Right atrium auricular region (tissue), 2 donors: ENCODE measurements at places on chromosomes 1 and 21.

DNA sequence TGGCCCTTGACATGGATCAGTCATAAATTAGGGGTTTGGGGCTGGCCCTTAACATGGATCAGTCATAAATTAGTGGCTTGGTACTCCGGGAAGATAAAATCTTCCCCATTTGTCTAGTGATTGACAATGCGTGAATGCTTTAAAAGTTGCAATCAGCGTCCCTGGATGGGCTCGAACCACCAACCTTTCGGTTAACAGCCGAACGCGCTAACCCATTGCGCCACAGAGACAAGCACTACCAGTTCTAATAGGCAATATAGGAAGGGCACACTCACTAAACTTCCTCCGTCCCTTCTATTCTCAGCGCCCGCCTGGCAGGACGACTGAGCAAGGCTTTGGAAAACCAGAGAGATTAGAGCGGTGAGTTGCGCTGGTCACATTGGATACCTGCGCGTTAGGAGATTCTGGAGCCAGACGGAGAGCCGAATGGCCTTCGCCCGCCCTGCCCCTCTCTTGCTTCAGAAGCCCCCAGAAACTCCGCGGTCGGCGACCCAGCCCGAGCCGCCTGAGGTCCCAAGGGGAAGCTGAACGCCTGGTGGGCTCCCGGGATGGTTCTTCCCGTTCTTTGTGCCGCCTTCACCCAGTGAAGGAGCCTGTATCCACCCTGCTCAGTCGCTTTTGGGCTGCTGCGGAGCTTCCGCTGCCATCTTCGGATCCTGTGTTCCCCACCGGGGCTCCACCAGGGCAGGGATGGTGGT is 235.9 kb downstream of the FAM72C start:
- H3K27ac ChIP-seq: no peak overlapping the region
- H3K4me1 ChIP-seq: no peaks in the 10 kb centered on the region
- no peaks in the 10 kb centered on the region for H3K36me3 ChIP-seq
- H3K4me3 ChIP-seq: no peak overlapping the region
- DNase-seq: no peak

DNA sequence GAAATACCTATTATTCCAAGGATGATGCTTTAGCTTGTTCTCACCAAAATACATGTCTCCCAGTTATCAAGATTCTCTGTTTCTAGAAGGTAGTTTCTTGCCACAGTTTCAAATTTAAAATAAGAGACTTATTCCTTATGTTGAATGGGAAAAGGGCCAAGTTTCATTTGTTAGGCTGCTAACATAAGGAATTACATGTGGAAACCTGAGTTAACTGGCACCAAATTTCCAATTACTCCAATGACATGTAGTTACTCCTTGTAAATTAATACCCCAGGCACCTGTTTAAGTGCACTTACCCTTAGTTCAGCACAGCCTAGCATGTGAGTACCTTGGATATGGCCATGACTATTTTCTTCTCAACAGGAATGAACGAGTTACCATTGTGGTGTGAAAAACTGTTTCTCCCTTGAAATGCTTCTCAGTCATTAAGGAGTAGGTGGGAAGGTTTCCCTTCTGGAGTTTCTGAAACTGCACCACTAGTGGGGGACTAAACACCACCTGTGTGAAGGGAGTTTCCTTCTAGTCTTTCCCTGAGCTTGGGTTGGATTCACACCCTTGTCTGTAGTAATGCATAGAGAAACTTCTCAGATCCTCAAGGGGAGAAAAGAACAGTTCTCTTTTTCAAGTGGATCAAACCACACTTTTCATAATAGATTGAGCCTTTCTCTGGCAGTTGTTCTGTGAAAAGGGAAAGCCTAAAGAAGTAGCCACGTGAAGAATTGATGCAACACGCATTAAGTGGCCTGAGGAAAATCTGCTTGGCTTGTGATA is 32.3 kb upstream of the LRRC8C start:
- H3K27me3 ChIP-seq: no peaks in the 10 kb centered on the region
- H3K36me3 ChIP-seq: no peaks in the 10 kb centered on the region

DNA sequence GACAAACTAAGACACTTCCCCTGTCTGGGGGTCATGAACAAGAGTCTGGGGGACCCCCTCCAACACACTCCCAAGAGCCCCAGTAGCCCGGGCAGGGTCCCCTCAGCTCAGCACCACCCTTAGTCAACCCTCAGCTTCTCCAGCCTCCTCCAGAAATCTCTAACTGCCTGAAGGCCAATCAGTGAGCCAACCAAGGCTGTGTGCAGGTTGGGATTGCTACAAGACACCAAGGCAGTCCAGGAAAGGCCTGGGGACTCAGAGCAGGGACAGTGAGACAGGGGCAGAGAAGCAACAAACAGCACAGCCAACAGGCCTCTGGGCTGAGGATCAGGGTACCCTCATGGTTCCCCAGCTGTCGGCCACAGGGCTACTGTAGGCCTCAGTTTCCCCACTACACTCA is 13.3 kb downstream of the SMIM12 start:
- H3K4me3 ChIP-seq: no peak overlapping the region
- H3K27ac ChIP-seq: peak overlapping the region; percentile 2
- H3K36me3 ChIP-seq: no peaks in the 10 kb centered on the region
- H3K4me1 ChIP-seq: no peaks in the 10 kb centered on the region
- no peaks in the 10 kb centered on the region for H3K27me3 ChIP-seq

- no peak overlapping the region for H3K4me3 ChIP-seq
- H3K27me3 ChIP-seq: no peaks in the 10 kb centered on the region
- H3K36me3 ChIP-seq: no peaks in the 10 kb centered on the region
These were observed 168.6 kb downstream of the TRIM33 start for GRCh38 chr1:114342376-114342775.

GRCh38 chr1:44705470-44705869 is 25.5 kb downstream of the RNU5D-1 start:
- no peak overlapping the region for H3K4me3 ChIP-seq
- H3K4me1 ChIP-seq: no peaks in the 10 kb centered on the region
- no peak overlapping the region for H3K27ac ChIP-seq
- H3K36me3 ChIP-seq: no peaks in the 10 kb centered on the region
- no peaks in the 10 kb centered on the region for H3K27me3 ChIP-seq

DNA sequence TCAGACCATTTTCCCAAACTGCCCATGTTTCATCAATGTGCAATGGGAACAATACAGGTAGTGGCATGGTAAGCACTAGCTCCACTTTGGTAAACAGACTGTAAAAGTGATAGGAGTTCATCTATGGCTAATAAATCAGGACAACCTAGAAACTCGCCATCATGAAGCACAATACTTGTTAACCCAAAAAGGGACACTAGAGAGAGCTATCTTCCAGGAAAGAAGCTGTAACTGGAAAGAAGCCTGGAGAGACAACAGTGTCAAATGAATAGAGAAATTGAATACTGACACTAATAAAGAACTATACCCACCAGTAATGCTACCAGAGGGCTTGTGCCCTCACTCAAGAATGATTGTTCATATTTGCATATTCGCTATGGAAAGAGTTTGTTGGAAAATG is 164.7 kb upstream of the RGS18 start:
- no peaks in the 10 kb centered on the region for H3K27me3 ChIP-seq
- no peak for DNase-seq
- no peak overlapping the region for H3K27ac ChIP-seq
- no peaks in the 10 kb centered on the region for H3K4me1 ChIP-seq
- H3K36me3 ChIP-seq: no peaks in the 10 kb centered on the region

DNA sequence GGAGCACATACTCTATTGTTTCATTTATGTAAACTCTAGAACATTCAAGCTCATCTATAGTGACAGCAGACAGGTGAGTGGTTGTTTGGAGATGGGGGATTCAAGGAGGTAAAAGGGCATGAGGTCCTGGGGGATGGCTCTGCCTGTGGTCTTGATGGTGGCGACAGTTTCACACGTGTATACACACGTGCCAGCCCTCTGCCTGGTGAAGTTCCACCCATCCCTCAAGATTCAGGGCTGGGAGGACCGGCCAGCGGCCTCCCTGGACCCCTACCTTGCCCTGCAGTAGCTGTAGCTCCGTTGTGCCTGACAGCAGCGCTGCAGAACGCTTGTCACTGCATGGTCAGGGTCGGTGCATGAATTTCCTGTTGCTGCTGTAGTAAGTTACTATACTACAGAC is 38.9 kb upstream of the UTS2 start:
- no peak overlapping the region for H3K27ac ChIP-seq
- no peaks in the 10 kb centered on the region for H3K27me3 ChIP-seq
- H3K4me1 ChIP-seq: no peaks in the 10 kb centered on the region
- H3K36me3 ChIP-seq: no peaks in the 10 kb centered on the region
- no peak for DNase-seq
- no peak overlapping the region for H3K4me3 ChIP-seq

DNA sequence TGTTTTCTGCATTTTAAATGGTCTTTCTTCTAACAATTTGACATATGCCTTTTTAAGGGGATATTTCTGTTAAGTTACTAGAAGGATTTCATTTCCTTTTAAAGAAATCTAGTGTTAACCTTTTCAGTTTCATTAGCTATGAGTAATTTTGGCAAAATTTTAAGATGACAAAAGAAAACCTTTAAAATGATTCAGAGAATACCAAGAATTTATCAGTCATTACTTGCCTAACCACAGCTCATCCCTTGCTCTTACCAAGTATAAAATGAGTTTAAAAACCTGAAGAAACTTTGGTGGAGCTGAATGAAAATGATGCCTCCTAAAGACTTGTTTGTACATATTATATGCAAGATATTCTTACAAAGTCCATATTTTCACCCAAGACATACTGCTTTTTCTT is 101.7 kb downstream of the NEK7 start:
- H3K4me3 ChIP-seq: no peak overlapping the region
- H3K27me3 ChIP-seq: no peaks in the 10 kb centered on the region

GRCh38 chr1:215992620-215993019 is 425.5 kb downstream of the KCTD3 start:
- no peaks in the 10 kb centered on the region for H3K27me3 ChIP-seq
- H3K36me3 ChIP-seq: no peaks in the 10 kb centered on the region
- H3K27ac ChIP-seq: no peak overlapping the region
- DNase-seq: no peak

- H3K4me3 ChIP-seq: no peak overlapping the region
- no peak overlapping the region for H3K27ac ChIP-seq
- H3K27me3 ChIP-seq: no peaks in the 10 kb centered on the region
- no peak for DNase-seq
- peaks cover 17% of the 10 kb centered on the region for H3K36me3 ChIP-seq
These were observed 83.4 kb downstream of the LYST start for GRCh38 chr1:235783148-235783776.

DNA sequence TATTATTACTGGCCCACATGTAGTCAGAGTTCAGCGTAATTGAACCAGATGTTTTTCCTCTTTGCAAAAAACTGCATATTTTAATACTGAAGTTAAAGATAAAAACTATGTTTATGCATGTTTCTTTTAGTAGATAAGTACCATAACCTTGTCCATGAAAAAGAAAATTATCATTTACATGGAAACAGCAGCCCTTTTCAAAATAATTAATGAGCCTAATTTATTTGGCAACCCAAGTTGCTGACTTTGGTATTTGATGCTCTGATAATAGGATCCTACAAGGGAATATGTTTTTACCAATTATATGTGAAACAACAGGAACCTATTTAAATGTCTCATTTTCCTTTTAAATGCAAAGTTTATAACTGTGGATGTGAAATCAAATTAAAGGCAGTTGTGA is 281.3 kb upstream of the C1orf105 start:
- no peak for DNase-seq
- H3K4me1 ChIP-seq: no peaks in the 10 kb centered on the region
- H3K4me3 ChIP-seq: no peak overlapping the region
- H3K27ac ChIP-seq: peak overlapping the region; percentile 2
- H3K27me3 ChIP-seq: no peaks in the 10 kb centered on the region

DNA sequence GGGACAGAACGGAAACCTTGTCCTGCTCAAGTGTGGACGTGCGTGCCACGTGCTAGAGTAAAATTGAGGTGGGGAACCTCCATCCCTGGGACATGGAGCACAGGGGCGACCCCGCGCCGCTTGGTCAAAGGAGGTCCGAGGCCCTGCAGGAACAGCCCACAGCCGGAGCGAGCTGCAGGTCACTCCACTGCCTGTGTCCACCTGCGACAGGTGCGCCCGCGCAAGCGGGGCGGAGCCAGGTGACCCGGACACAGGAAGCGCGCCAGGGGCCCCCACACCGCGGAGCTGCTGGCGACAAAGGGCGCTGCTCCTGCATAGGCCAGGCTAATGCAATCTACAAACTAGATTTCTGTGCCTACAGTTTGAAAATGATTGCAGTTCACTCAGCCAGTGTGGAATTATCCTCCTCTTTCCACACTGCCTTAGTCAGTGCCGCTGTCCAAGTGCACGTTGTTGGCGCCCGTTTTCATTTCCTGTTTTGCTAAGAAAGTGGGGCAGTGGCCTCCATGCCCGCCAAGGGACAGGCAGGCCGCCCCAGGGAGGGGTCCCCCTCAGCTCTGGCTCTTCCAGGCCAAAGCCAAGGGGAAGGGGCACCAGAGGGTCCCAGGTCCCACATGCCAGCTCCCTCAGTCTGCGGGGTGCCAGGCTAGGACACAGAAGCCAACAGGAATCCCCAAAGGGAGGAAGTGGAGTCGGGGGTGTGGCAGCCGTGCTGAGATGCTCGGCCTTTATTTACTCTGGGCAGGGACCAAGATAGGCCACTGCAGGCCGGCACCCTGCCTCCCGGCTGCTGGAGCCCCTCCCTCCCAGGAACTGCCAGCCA is 4.3 kb upstream of the NADK start:
- peak; percentile 88 for DNase-seq
- peaks cover 29% of the 10 kb centered on the region for H3K36me3 ChIP-seq
- no peaks in the 10 kb centered on the region for H3K27me3 ChIP-seq
- H3K27ac ChIP-seq: peak overlapping the region; percentile 69

DNA sequence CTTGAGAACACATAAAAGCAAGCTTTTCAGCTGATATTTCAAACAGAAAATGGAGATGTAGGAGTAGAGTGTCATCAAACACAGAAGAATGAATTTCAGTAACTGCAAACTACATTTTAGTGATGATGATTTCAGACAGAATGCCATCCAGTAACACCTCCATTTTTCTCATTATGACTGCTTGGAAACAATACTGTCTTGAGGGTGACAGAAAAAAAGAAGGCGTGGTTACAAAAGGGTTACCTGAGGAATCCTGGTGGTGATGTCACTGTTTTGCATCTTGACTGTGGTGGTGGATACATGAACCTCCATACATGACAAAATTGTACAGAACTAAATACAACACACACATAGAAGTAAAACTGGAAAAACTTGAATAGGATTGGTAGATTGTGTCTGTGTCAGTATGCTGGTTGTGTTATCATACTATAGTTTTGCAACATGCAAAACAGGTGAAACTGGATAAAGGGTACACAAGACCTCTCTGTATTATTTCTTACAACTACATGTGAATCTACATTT is 375.9 kb downstream of the PTBP2 start:
- no peaks in the 10 kb centered on the region for H3K36me3 ChIP-seq
- DNase-seq: no peak
- H3K4me1 ChIP-seq: no peaks in the 10 kb centered on the region
